Hematopoietic multipotent progenitor cell treated with erythropoietin and hydrocortisone succinate and interleukin-3 and kit ligand, for 8 days (in vitro differentiated cells): ENCODE measurements at places on chromosomes 16 and 17.

DNA sequence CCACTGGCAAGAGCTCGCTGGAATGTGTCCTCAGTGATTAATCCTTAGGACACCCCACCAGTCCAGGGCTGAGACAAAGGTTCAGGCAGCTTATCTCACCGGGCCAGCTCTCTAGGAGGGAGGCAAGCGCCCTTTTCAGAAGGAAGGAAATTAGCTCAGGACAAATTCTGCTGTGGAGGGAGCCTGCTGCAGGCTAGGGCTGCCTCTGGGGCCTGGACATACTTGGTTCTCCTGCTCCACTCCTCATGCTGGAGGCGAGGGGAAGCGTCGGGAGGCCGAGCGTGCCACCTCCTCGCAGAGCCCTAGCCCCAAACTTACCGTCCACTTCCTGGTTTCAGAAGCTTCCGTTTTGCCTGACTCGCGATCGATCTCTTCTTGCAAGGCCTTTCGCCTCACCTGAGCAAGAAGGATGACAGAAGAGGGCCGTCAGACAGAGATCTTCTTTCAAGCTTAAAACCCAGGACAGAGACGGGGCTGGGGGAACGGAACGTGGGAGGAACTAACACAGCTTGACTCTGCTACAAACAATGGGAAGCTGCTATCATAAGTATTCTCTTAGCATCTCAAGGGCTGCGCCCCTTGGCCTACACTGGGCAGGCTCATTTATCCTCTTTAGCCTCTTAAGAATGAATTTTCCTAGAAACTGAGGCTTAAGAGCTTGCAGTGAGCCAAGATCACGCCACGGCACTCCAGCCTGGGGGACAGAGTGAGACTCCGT lies 7.7 kb downstream of the KNOP1 start:
- peak; percentile 11 for DNase-seq

- DNase-seq = no peak
These were observed 1.8 kb downstream of the JPT1 start for GRCh38 chr17:75152523-75152921.

DNA sequence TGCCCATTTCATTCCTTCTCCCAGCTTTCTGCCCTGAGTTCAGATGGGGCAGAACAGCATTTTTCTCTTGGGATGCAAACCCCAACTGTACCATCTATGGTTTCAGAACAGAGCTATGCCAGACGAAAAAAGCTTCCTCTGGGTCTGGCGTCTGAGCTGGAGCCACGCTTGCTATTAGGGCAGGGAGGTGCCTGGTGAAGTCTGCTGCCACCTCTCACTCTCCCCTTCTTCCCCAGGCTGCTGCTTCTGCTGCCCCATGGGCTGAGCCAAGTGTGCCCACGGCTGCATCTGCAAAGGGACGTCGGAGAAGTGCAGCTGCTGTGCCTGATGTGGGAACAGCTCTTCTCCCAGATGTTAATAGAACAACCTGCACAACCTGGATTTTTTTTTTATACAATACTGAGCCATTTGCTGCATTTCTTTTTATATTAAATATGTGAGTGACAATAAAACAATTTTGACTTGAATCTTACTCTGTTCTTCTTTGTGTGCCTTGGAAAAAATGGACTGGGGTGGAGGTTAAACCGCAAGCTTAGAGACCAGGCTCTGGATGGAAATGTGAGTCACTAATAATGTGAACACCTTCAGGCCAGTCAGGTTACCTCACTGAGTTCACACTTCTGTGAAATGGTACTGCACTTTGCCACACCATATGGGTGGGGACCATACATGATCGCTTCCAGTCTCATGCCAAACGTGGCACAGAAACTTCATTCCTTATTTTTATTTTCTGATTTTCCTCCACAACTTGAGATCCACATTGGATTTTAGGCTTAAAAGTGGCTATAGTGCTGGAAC lies 1.7 kb upstream of the MT1A start:
- no peak for DNase-seq

- DNase-seq = peak; percentile 58
These were observed 34.8 kb downstream of the CBFA2T3 start for GRCh38 chr16:88941913-88942909.

DNA sequence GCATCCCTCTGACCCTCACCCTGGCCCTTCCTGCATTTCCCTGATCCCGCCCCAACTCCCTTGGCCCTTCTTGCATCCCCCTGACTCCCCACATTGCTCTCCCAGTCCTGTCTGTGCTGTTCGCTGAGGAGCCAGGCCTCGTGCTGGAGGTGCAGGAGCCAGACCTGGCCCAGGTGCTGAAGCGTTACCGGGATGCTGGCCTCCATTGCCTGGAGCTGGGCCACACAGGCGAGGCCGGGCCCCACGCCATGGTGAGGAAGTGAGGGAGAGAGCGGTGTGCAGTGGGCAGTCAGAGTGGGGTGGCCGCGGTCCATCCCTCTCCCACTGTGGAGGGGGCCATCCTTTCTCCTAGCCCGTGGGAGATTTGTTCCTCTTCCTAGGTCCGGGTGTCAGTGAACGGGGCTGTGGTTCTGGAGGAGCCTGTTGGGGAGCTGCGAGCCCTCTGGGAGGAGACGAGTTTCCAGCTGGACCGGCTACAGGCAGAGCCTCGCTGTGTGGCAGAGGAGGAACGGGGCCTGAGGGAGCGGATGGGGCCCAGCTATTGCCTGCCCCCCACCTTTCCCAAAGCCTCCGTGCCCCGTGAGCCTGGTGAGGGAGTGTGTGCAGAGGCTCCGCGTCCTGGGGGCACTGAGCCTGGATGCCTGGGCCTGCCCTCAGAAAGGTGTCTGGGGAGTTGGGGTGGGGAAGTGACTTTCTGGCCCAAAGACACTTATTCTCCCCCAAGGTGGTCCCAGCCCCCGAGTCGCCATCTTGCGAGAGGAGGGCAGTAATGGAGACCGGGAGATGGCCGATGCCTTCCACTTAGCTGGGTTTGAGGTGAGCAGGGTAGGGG lies 17.8 kb downstream of the PFAS start:
- no peak for DNase-seq

DNA sequence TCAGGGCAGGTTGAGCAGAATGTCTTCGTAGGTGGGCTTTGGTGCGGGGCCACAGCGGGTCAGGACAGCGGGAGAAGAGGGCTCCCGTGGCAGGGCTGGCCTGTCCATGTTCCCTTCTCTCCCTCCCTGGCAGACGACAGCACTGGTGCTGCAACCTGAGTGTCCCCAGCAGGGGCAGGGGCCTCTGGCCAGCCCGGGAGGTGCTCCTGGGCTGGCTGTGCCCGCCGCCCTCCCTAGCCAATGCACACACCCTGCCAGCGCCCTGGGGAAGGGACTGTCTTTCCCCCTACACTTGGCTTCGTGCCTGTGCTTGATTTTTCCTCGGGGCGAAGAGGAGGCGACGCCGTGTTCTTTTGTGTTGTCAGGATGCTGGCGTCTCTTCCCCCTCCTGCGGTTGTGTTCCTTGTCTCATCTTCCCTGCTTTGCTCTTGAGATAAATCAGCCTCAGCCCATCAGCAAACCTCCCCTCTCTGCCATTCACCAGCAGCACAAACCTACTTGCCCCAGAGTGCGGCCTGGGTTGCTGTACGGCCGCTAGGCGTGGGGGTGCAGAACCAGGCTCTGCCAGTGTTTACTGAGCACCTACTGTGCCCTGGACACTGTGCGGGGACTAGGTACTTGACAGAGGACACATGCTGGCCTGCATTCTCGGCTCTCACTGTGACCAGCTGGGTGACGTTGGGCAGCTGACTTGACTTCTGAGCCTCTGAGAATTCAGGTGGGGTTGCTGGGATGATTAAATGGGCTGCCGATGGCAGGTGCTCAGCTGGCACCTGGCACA lies 237.3 kb upstream of the CIBAR2 start:
- DNase-seq = no peak

DNA sequence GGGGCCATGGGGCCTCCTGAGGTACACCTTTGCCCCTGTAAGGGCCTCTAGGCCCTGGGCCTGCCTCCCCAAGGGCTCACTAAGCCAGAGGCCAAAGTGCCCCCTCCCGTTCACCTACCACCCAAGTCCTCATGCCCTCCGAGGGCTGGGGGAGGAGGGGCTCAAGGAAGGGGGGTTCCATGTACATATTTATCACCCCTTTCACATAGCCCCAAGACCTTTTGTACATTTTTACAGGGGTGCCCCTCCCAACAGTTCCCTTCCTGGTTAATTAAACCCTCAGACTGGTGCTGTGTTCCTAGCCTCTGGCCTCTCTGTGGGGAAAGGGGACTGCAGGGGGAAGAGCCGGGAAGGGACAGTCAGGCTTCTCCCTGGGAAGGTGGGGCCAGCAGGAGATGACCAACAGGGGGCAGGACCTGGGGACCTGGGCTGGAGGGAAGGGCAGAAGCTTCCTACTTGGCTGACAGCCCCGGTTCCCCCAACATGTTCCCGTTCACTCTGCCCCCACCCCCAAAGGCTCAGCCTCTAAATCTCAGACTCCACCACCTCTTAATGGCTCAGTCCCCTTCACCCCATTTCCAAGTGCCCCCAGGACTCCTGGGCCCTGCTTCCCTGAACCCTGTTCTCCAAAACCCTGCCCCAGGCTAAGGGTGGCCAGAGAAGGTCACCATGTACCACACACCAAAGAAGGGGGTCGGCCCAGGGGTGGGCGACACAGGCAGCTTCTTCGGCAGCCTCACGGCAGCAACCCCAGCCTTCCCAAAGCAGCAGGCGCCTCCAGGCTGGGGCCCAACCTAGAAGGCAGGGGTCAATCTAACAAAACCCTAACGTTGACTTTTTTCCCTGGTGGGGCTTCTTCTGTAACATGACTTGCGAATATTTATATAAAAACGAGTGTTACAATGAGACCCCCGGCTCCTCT lies 11.9 kb downstream of the FBRS start:
- no peak for DNase-seq

GRCh38 chr17:31422443-31422842 lies 31.0 kb downstream of the RAB11FIP4 start:
- DNase-seq = no peak

DNA sequence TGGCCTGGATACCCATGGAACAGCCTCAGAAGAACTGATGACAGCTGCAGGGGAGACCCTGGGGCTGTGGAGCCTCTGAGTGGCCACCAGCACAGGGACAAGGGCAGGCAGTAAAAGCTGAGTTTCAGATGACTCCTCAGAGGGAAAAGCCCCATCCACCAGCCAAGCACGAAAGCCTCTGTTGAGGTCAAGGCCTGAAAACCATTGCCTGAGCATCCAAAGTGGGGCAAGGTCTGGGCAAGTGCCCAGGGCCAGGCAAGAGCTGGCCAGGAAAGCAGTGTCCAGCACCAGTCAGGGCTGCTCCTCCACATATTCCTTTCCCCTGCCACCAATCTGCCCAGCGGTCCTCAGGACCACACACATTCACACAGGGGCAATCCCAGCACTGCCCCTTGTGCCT lies 16.4 kb downstream of the ATP6V0D1 start:
- DNase-seq = no peak

DNA sequence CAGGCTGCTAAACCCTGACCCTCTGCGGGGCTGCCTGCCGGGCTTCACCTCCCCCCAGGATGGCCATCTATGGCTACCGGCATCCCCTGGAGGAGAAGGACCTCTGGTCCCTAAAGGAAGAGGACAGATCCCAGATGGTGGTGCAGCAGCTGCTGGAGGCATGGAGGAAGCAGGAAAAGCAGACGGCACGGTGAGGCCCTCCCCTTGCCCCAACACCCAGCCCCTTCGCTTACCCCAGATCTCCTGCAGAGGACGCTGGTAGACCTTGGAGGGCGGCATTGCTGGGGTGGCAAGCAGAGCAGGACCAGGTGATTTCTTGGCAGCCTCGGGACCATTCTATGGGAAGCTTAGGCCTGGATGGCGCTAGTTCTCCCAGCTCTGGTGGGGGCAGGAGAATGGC lies 24.5 kb downstream of the ABCC3 start:
- DNase-seq = no peak

DNA sequence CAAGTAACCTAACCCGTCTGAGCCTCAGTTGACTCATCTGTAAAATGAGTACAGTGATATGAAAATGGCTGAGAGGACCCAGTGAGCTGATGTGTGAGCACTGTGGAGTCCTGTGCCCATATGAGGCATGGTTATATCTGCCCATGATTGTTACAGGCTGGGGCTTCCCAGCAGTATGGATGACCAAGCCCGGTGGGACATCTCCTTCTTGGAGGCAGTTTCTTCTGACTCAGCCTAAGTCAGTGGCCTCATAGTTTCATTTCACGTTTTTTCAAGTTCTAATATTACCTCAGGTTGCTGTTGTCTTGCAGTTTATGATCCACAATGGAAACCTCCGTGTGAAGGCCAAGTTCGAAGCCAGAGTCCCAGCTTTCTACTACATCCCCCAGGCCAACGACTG lies 4.8 kb downstream of the ADAP2 start:
- no peak for DNase-seq

DNA sequence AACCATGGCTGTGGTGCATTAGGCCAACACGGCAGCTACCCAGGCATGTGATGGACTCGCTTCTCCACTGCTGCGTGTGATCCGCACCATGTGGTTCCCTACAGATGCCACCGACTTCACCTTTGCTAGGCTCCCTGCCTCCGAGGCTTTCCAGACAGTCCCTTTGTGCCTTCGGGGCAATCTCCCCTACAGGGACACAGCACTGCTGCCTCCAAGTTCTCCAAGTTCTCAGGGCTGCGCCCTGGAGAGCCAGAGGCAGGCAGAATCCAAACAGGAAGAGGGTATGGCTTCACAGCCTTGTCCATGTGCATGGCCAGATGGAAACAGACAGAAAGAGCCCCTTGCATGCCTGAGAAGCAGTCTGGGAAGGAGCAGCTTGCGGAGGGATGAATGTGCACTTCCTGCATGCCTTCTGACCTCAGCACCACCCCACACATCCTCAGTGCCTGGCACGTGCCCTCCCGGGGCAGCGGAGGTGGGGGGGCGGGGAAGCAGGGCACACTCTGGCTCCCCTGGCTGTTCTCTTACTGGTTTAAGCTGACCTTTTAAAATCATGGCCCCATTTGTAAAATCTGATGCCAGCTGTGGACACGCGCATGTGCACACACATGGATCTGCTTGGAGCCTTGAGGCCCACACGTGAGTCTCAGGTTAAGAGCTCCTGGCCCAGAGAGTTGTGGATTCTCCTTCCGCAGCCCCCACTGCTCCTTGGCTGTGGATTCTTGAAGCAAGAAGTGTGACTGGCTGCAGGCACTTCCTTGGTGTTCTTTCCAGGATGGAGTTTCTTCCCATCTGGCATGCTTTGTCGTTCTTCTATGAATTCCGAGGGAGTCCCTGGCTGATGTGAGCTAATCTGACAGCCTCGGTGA lies 55.3 kb upstream of the MTSS2 start:
- DNase-seq = no peak

GRCh38 chr17:48556576-48557401 lies 11.9 kb upstream of the HOXB2 start:
- DNase-seq = no peak

DNA sequence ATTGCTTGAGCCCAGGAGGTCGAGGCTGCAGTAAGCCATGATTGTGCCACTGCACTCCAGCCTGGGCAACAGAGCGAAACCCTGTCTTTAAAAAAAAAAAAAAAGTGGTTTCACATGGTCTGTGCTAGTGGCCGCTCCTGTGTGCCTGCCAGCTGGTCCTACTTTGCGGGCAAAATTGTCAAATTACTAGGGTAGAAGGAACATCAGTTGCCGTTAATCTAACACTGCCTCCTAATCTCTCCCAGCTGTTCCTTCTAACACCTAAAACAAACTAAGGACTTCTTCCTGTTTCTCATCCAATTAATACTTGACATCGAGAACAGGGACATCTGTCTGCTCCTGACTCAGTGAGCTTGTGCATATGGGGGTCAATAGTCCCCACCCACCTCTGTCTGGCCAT lies 23.9 kb downstream of the TMEM11 start:
- DNase-seq = no peak

GRCh38 chr17:40443196-40443987 lies at the start of gene IGFBP4:
TSS of gene IGFBP4 (plus strand) at chr17:40443450. CDS start at chr17:40443736, 286 bp downstream.
- peak; percentile 67 for DNase-seq

GRCh38 chr16:28835864-28836760 lies 10.0 kb downstream of the TUFM start:
- no peak for DNase-seq
